Activated naive CD4-positive, alpha-beta T cell (primary cell): ENCODE measurements at places on chromosomes 13 and 19.

DNA sequence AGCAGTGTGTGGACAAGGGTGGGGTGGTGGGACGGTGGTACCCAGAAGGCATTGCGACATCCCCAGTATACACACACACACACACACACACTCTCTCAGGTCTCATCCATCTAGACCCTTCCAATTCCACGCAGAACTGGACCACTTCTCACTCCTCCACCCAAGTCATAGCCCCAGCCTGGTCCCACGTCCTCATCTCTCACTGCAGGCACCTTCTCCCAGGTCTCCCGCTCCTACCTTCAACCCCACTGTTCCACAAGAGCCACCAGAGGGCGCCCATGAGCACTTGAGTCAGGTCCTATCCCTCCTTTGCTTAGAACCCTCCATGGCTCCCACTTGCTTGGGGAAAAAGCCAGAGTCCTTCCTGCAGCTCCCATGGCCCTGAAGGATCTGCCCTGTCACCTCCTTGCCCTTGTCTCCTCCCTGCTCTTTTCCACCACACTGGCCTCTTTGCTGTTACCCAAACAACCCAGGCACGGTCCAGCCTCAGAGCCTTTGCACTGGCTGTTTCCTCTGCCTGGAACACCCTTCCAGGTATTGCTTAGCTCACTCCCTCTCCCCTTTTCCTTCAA lies 62.6 kb downstream of the IER2 start:
- DNase-seq: peak; percentile 57

DNA sequence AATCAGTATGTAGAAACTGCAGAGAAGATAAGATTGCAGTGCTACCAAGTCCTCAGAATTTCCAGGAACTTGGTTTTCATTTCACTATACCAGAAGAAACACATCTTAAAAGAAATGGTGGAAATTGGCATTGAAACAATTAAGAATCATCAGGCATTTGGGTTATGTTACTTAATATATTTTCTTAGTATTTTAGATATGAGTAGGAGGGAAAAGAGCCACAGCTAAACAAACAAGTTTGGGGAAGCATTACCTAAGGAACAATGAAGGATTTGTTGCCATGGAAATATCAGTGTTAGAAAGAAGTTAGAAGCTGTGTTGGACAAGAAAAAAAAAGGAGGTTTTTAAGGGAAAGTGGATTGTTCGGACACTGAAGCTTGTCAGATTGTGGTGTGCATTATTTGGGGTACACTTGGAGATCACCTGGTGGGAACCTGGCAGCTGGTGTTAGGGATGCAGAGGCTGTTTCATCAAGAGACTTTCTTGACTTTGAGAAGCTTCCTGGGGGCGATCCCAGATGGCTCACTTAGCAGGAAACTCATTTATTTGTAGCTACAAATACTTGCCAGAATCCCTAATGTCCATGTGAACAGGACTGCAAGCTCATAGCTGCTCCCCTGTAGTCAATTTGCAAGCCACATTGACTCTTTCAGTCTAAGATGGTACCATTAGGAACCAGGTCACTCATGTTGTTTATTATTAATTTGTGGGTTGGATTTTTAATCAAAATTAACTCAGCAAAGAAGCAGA lies 246.7 kb downstream of the RFC3 start:
- no peak for DNase-seq

- no peak for DNase-seq
Measured at GRCh38 chr19:33558856-33559255, 37.3 kb upstream of the PEPD start.

DNA sequence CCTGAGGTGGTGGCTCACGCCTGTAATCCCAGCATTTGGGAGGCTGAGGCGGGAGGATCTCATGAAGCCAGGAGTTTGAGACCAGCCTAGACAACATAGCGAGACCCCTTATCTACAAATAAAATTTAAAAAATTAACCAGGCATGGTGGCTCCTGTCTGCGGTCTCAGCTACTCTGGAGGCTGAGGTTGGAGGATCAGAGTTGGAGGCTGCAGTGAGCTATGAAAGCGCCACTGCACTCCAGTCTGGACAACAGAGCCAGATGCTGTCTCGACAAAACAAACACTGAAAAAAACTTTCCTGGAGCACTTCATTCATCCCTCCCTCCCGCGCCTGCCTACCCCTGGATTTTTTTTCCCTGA lies 665 bp upstream of the ATG4D start:
- DNase-seq: no peak

- DNase-seq: no peak
Measured at GRCh38 chr13:99311137-99311536, 3.9 kb upstream of the GPR183 start.

- peak; percentile 46 for DNase-seq
Measured at GRCh38 chr19:52296773-52297600, at the start of gene ZNF480. Gene ZNF480, plus strand, starts transcription at chr19:52297169. Its CDS starts 3,244 bp downstream, at chr19:52300413.

DNA sequence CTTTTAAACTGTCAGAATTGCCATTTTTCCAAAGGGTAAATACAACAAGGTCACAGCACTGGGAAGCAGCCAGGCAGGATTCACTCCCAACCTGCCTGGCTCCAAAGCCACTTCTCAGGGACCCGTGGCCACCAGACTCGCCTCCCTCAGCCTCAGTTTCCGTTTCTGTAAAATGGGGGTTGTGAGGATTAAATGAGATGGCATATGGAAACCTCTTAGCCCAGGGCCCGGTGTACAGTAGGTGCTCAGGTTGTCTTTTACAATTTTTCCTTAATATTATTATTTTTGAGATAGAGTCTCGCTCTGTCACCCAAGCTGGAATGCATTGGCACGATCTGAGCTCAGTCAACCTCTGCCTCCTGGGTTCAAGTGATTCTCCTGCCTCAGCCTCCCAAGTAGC lies 10.1 kb downstream of the YJU2 start:
- no peak for DNase-seq

- peak; percentile 68 for DNase-seq
Measured at GRCh38 chr19:55643003-55643886, at the start of gene ZNF581. Gene ZNF581, plus strand, starts transcription at chr19:55643649. Its CDS starts 923 bp downstream, at chr19:55644572.

DNA sequence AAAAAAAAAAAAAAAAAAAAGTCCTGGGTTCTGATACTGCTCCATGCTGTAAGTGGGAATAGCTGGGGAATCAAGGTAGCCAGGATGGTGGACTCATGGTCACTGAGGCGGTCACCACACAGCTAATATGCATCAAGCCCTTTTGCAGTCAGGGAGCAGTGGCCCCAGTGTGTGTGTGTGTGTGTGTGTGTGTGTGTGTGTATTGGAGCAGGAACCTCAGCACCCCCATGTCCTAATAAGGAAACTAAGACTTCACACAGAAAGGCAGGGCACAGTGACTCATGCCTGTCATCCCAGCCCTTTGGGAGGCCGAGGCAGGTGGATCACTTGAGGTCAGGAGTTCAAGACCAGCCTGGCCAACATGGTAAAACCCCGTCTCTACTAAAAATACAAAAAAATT lies 12.0 kb downstream of the B3GNT3 start:
- no peak for DNase-seq

GRCh38 chr13:34411894-34412293 lies 530.2 kb upstream of the NBEA start:
- DNase-seq: no peak

DNA sequence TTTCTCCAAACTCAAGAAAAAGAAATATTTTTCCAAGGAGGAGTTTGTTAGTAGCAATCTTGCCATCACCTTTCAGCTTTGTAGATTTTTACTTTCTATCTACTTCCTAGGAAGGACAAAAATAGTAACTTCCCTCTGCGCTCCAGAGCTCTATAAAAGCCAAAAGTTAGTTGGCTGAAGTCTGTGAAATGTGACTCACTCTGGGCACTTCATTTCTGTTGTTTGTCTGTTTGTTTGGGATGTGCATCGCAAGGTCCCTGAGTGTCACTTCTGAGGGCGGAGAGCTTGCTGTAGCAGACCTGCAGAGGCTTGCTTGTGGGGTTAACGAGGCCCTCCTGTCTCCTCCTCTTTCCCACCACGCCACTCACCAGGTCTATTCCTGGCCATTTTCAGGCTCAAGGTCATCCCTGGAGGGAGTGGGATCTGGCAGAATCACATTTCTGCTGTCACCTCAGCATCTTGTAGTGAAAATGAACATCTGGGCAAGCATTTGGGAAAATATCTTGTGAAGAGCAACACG lies 307.6 kb downstream of the GPC6 start:
- no peak for DNase-seq

- no peak for DNase-seq
Measured at GRCh38 chr19:50667759-50668231, 18.6 kb downstream of the C19orf81 start.

GRCh38 chr19:49840736-49841249 lies 10.2 kb upstream of the PTOV1 start:
- DNase-seq: no peak

DNA sequence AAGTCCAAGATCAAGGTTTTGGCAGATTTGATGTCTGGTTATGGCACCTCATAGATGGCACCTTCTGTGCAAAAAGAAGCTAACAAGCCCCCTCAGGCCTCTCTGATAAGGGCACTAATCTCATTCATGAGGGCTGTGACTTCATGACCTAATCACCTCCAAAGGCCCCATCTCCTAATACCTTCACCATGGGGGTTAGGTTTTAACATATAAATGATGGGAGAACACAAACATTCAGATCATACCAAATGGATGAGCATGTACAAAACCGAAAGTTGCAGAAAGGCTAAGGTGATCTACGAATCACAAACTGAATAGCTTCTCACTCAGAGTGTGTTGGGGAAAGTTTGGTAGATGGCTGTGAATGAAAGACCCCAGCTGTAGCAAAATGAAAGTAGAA lies 217.4 kb downstream of the TBC1D4 start:
- no peak for DNase-seq

- no peak for DNase-seq
Measured at GRCh38 chr19:49057636-49058234, at the start of gene CGB7. Gene CGB7, minus strand, starts transcription at chr19:49057749. Its CDS starts 2,374 bp downstream, at chr19:49055375.

DNA sequence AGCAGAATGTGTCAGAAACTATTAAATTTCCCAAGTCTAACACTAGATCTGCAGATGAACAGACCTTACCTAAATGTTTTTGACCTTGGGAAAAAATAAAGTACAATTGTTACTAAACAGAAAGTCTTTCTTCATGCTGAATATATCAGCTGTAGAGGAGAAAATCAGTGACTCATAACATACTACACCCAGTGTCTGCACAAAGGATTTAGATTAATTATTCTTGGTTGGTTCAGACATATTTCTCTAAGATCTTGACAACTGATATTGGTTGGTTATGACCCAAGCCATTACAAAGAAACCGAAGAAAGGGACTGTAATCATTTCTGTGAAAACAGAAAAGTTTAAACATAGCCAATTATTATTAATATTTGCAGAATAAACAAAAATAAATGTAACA lies 225.1 kb downstream of the HS6ST3 start:
- DNase-seq: no peak

GRCh38 chr13:42137856-42138537 lies 89.5 kb downstream of the DGKH start:
- no peak for DNase-seq

GRCh38 chr19:16417660-16418596 lies 53.8 kb downstream of the EPS15L1 start:
- peak; percentile 60 for DNase-seq

GRCh38 chr13:112615391-112615790 lies 27.4 kb upstream of the TUBGCP3 start:
- no peak for DNase-seq

DNA sequence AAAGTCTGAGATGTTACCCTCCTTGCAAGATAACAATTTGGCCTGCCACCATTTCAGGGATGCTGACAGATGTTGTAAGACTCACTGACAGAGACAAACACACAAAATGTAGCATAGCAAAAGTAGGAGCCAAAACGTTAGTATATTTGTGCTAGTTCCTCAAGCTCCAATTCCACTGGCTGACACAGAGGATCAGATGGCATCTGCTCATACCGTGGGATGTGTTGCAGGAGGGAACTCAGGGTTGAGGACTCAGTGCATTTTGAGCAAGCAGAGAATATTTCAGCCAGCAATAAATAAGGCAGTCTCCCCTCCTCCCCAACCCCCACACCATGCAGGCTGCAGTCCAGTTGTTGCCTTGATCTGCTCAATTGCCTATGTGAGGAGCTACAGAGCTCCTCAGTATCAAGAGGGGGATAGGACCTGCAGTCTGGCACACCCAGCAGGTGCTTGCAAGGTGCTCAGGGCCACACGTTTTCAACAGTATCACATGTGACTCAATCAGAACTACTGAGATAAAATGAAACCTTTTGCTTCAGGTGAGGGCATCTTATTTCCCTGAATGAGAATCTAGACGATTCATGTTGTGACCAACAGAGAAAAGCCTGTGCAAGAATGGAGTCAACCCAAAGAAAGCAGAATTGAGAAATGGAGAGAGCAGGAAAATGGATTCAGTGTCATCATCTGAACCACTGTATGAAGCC lies 23.6 kb upstream of the LRCH1 start:
- DNase-seq: no peak

DNA sequence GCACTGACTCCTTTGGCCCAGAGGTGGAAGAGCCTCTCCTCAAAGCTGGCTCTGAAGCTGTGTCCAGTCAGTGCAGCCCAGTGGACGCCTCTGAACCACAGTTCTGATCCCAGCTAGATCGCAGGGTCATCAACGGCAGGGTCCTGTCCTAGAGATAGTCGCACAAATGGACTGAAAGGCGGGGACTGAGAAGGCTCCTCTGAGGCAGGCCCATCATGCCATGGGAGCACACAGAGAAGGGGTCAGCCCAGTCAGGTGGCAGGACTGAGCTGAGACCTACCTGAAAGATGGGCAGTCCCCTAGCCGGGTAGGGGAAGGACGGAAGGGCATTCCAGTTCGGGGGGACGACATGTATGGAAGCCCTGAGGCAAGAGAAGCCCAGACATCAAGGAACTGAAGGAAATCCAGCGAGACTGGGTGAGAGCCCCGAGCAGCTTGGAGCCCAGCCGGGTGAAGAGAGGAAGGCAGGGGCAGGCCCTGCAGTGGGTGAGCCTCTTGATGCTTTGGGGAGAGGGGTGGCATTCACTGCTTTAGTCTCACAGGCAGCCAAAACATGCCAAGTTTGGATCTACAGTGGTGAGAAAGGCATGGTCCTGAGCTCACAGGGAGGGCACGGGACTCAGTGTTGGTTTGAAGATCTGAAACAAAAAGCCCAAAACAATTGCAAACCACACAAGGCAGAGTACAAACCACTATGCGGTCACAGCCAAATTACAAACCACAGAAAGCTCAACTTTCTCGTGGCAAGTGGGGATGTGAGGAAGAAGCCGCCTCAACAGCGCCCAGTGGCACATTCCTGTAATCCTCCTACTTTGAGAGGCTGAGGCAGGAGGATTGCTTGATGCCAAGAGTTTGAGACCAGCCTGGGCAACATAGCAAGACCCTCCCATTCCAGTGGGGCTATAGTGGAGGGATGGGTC lies 10.0 kb downstream of the CALM3 start:
- no peak for DNase-seq

- DNase-seq: no peak
Measured at GRCh38 chr19:7872306-7873204, 1.6 kb downstream of the PRR36 start.
